ENCODE measurements at places on chromosomes 3 and 15.

DNA sequence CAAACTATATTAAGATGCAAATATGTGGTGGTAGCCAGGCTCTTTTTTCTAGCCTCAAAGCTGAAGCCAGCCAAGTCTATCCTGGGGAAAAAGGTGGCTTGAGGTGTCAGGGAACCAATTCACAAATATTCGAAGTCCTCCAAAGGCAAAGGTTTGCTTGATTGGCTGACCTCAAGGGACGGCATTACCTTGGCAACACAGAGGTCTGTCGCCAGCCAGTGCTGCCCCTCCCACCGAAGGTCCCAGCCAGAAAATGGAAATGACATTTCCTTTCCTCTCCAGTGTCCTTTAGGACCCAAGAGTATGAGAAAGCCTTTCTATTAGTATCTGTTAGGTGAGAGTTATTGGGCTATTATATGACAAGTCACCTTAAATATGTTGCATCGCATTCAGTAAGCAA lies 96.0 kb upstream of the LIMD1 start:
- DNase-seq, result no peak

DNA sequence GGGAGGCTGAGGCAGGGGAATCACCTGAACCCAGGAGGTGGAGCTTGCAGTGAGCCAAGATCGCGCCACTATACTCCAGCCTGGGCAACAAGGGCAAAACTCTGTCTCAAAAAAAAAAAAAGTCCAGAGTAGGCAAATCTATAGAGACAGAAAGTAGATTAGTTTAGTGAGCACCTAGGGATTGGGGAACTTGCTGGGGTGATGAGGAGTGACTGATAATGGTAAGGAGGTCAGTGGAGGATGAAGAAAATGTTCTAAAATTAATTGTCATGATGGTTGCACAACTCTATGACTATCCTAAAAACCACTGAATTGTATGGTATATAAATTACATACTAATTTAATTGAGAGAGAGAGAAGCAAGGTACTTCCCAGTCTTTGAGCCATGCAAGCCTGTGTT lies 27.8 kb upstream of the LYZL4 start:
- DNase-seq, result no peak

- DNase-seq, result peak; percentile 83
These were observed at the start of the genes MST1 and RNF123 for GRCh38 chr3:49689046-49689907. TSS of gene MST1 (minus strand) at chr3:49689474. CDS start at chr3:49688691, 783 bp downstream. TSS of gene RNF123 (plus strand) at chr3:49689557. CDS start at chr3:49691166, 1,609 bp downstream.

GRCh38 chr3:63037116-63037515 lies 161.9 kb upstream of the CADPS start:
- DNase-seq, result no peak

GRCh38 chr3:13264468-13264795 lies 155.7 kb downstream of the NUP210 start:
- DNase-seq, result no peak

Measured in cerebellar cortex (tissue), 1 donor.